ENCODE measurements at places on chromosomes 5 and 9. TPM values are rescaled to one million over a fixed set of nuclear protein-coding genes. Genes with fewer than 3 reads are reported as not detected.

DNA sequence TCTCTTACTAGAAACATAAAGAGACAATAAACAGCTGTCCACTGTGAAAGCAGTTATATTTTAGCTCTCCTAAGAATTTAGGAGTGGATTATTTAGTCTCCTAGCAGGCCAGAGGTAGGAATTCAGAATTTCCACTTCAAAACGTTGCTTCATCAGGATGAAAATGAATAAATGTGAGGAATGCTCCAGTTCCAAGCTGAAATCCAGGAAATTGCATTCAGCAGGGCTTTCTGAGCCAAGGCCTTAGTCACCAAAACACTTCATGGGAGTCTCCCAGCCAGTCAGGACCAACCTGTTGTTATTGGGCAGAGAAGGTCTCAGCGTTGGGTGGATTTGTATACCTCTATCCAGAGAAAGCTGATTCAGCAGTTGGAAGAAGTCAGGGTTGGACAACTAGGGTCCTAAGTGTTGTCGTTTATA is 1040.3 kb downstream of the TLE1 start:
- peak; percentile 78 for DNase-seq

GRCh38 chr5:16723821-16724220 is 107.0 kb upstream of the RETREG1 start:
- no peak for DNase-seq

GRCh38 chr5:143601917-143602333 is 198.4 kb upstream of the NR3C1 start:
- DNase-seq = no peak

- DNase-seq = no peak
Observed at GRCh38 chr9:18441261-18441660, 32.7 kb upstream of the ADAMTSL1 start.

The DOK3 gene
- total RNA-seq = 4.6 TPM

DNA sequence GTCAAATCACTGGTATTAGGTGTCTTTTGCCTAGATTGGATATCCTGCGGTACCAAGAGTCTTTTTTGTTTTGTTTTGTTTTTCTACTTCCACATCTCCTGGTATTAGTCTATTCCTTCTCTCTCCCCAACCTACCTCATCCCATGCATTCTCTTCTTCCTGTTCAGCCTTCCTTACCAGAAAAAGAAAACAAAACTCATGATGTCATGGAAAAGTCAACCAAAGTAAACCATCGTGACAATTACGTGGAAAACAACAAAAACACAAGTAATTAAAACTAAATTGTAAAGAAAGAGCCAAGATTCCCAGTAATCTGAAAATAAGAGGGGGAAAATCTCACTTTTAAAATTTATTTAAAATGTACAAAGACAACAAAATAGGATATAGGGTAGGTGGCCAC is 38.3 kb downstream of the TMEM167A start:
- no peak for DNase-seq

- no peak for DNase-seq
Observed at GRCh38 chr5:135985951-135986350, 31.2 kb upstream of the LECT2 start.

DNA sequence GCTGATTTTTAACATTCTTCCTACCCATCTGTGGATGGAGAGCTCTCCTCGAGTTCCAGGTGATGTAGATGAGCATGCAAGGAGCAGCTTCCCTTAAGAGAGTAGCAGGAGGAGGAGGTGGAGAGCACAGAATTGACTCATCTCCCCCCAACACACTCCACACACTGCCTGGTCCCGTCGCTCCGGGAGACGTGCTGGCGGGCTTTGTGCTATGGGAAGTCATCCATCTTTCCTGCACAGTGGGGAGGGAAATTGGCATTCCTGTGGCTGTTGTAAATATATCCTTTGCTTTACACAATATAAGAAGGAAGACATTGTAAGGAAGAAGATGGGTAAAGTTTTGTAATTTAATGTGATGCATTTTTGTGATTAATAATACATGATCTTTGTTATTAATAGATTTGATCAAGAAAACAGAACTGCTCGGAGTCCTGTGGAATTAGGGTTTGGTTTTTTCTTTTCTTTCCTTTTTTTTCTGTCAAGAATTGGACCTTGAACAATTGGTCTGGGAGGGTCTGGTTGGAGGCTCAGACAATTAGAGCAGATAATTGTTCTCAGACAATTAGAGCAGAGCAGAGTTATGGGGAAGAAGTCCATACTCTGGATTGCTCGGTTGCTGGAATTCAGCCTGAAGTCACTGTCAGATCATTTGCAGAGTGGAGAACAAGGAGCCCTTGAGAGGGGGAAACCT is 297.8 kb downstream of the GADD45G start:
- DNase-seq = no peak

DNA sequence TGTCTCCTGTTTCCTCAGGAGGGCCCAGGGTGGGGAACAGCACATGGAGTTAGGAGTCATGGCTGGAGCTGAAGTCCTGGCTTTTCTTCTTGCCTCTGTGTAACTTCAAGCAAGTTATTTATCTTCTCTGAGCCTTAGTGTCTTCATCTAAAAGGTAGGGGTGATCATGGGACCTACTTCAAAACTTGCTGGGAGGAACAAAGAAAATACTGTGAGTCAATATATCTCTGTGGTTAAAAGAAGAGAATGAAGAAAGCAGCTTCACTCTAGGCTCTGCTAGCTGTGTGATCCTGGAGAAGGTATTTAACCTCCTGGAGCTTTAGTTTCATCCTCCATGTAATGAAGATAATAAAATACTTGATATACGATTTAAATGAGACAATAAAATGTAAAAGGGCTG is 26.5 kb downstream of the AFAP1L1 start:
- DNase-seq = no peak

The IFNA8 gene
- not detected for total RNA-seq

The CNTNAP3 gene
- 9.8 TPM for total RNA-seq

GRCh38 chr5:75672616-75673015 is 44.6 kb downstream of the POC5 start:
- DNase-seq = no peak

The ADAMTSL2 gene
- total RNA-seq = 4.2 TPM

GRCh38 chr5:118009741-118010297 is 978.5 kb downstream of the DTWD2 start:
- DNase-seq = no peak

GRCh38 chr5:100472091-100472490 is 63.1 kb upstream of the FAM174A start:
- no peak for DNase-seq

DNA sequence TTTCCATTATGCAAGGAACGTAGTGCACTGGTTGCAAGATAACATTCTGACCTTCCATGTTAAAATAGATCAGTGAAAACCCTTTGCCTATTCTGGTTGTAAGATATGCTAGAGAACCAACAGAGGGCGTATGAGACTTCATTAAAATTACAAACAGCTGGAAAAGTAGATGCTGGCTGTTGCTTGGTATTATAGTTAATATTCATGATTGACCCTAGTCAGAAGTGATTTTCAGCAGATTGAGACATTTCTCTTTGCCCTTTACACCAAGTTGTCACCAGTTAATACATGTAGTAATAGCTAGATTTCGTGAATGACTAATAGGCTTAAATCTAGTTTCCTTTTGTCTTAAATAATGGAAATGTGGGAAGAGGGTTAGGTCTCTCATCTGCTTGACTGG is 13.8 kb upstream of the FGF18 start:
- DNase-seq = no peak

DNA sequence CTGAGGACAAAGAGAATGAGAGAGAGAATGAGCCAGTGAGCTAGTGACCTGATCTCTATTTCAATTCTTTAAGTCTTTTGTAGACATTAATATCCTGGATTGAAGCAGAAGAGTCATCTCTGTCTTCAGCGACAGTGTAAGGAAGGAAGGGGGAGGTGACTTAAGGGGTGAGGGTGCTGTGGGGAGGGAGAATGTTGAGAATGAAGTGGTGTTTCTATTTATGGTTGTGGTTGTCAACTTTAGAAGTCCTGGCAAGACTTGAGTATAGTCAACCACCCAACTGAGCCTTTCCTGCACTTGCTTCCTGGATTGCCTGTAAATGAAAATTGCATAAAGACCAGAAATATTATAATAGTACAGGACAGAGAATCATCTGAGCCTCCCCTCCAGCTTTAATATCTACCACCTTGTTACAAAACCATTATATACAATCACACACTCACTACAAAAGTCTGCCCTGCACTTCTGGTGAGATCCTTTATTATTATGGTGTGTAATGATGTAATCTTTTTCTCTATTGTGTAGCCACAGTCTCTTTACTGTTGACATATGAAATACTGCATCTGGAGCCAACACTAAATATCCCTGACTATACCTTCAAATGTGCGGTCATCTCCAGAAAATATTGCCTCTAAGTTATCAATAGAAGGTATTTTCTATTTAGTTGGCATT is 91.7 kb downstream of the NTRK2 start:
- no peak for DNase-seq

DNA sequence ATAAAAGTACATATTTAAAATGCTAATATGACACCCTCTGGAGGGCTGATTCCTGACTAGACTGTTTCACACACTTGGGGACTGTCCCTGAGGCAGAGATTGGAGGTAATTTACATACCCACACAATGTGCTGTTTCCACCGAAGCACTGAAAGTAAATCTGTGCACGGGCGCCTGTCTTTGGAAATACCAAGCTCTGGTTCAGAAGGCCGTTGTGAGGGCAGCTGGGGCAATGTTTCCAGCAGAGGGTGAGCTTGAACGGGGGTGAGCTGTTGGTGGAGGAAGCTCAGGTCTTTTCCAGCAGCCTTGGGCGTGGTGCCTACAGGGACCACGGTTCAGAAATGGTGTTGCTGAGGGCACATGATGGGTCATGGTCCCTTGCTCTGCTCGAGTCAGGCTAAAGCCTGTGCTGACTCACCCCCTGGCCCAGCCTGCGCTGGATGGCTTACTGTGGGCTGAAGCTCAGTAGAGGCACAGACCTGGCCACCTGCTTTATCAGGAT is 25.8 kb upstream of the HMCN2 start:
- peak; percentile 68 for DNase-seq

DNA sequence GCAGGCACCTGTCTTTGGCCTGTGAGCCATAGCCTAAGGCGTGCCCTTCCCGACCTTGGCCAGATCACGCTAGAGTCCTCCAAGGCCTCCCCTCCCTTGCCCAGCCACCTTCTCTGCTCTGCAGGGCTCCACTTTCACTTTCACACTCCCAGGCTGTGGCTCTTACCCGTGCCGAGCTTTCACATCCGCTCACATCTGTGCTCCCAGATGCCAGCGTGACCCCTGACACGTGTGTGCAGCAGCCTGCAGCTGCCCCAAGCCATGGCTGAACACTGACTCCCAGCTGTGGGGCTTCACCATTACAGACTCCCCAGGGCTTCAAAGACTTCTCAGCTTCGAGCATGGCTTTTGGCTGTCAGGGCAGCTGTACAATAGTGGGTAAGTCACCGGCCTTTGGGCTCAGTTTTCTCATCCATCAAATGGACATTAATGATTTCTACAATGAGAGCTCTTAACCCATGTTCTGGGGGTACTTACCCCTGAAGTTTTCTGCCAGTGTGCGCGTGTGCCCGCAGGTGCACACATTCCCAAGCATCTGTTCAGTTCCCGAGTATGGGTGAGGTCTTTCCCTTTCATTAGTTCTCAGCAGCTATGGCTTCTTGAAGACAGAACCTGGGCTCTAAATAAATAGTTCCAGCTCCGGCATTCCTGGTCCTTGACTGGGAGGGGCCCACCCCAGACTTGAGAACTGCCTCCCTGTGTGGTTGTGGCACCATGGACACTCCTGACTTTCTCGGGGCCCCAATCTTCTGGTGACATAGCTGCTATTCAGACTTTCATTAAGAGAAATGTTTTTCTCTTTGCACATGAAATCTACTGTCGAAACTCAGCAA is 118.6 kb downstream of the RGS3 start:
- DNase-seq = peak; percentile 91

DNA sequence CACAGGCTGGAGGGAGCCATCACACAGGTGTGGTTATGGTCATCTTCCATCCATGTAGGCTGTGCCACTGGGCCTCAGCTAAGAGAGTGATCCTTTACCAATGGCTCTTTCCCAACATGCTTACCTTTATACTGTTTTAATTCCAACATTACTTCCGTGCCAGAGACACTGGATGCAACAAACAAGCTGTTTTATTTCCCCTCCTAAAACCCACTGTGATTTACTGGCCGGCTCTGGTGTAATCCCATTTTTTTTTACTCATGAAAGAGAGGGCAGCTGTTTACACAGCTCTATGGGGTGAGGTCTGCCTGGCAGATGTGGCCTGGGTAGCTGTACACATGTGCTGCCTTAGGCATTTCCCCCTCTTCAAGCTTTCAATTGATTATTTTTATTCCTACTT is 58.5 kb downstream of the MACROH2A1 start:
- DNase-seq = peak; percentile 32

The TAF11L5 gene
- not detected for total RNA-seq

The GSN gene
- total RNA-seq = 2,059 TPM

- no peak for DNase-seq
Observed at GRCh38 chr5:103690676-103691075, 128.1 kb upstream of the NUDT12 start.

DNA sequence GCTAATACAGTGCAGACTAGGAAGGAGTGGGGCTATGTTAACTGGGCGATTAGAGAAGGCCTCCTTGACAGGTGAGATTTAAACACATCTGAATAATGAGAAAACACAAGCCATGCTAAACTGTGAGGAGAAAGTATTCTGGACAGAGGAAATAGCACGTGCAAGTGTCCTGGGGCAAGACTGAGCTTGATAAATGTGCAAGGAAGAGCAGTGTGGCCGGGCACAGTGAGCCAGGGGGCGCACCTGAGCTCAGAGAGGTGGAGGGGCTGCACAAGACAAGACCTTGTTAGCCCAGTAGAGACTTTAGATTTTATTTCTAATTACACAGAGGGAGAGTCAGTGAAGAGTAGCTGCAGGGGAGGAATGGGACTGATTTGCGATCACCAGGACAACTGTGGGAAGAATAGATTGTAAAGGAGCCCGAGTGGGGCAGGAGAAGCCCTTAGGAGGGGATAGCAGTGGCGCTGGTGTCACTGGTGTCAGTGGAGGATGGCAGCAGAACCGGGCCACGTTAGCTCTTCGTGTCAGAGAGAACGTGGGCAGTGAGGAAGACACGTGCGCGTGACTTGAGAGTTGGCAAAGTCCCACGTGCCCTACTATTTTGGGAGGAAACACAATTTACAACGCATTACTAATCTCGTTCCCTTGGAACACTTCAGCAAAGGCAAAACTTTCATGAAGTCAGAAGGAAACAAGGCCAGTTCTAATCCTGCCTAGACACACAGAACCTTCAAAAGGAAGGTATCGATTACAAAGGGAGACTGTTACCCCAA is 17.9 kb upstream of the C5orf47 start:
- DNase-seq = no peak

DNA sequence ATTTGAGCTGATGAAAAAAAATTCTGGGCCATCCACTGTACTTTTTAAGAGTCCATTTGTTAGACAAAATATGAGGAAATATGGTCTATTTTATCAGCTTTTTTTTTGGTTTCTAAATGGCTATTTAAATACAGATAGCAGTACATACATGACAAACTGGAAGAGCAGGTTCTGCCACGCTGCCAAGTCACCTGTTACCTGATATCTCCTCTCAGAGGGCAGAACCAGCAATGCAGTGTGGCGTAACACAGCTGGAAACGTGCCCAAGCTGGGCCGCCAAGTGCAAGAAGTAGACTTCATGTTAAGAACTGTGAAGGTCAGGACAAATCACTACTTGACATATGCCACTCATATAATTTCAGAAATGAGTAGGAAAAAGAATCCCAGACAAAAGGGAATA is 8.1 kb downstream of the MCIDAS start:
- DNase-seq = no peak

Measured in sigmoid colon (tissue), 7 donors.